ENCODE measurements at places on chromosomes 1 and 21.

GRCh38 chr1:205018381-205018780 lies 24.6 kb upstream of the CNTN2 start:
- no peak for DNase-seq

DNA sequence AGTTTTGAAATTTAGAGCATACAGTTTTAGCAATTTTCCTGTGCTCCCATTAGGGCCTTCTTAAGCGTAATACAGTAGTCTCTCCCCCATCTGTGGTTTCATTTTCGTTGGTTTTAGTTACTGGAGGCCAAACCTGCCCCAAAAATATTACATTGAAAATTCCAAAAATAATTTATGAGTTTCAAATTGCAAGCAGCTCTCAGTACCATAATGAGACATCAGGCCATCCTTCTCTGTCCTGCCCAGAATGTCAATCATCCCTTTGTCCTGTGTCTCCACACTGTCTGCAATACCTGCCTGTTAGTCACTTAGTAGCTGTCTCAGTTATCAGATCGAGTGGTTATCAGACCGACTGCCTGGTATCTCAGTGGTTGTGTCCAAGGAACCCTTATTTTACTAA lies 45.4 kb downstream of the ADSS2 start:
- DNase-seq, result no peak

DNA sequence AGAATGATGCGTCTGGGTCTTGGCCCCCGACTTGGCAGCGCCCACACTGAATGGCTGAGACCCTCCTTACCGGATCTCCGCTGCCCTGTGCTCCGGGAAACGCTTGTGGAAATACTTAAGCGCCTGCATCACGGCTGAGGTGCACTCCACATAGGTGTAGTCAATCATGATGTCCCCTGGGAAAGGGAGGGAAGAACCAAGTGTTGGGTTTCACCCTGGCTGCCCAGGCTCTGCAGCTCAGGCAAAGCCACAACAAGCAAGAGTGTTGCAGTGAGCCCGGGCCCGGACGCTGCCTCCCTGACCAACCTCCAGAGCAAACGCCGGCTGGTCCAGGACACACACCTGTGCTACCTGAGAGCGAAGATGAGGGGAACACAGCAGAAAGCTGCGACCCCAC lies 21.5 kb upstream of the SPATC1L start:
- DNase-seq, result no peak

- DNase-seq, result no peak
Measured at GRCh38 chr1:3077561-3077960, 8.6 kb downstream of the PRDM16 start.

- DNase-seq, result no peak
Measured at GRCh38 chr1:244118109-244118761, 67.2 kb downstream of the ZBTB18 start.

DNA sequence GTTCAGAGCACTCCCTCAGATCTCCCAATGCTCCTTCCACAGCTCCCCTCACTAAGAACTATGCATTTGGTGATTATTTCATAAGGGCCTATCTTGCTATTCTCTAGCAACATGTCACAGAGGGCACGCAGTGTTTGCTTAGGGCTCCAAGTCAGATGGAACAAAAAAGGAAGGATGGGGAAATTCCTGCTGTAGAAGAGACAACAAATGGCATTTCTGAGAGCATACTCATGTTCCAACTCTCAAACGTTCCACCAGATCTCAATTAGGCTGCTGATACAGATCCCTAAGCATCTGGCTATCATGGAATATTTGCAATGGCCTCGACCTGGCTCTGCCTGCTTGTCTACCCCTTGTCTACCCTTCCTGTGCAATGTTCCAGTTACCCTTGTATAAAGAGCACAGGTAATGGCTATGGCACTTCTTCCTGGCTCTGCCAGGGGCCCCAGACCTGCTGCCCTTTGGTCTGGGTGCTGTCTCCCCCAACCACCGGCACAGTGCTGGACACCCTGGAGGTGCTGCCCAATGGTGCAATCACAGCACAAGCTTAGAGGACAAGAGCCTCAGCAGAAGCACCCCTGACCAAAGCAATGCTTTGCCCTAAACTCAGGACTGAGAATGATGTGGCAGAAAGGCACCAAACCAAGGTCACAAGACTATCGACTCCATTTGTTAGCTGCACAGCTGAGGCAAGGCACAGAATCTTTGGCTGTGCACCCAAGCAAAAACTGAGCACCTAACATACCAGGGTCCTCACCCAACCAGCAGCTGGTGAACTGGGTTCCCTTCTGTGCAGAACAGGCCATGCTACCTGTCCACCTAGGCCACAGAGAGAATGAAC lies 3.6 kb downstream of the PARP1 start:
- DNase-seq, result no peak

DNA sequence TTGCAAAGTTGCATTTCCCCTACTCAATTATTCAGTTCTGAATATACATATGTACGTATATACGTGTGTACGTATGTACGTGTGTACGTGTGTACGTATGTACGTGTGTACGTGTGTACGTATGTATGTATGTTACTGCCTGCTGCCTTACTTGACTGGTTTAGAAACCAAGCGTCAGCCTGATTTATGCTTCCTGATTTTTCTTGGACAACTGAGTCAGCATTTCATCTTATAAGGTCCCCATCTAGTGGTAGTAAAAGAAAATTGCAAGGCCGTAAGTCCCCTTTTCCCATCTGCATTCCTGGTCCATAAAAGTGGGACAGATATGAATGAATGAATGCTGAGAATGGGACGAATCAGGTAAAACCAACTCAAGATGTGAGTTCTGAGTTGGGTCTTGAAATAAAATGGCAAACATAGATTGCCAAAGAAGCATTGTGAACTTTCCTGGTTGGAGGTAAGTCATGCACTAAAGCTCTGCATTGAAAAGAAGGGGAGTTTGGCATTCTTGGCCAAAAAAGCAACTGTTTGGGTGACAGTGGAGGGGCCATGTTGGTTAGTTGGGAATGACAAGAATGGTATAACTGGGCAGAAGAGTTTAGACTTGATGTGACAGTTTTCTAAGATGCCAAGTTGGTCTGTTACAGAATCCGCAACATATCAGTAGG lies 76.4 kb upstream of the DNAH14 start:
- DNase-seq, result no peak

DNA sequence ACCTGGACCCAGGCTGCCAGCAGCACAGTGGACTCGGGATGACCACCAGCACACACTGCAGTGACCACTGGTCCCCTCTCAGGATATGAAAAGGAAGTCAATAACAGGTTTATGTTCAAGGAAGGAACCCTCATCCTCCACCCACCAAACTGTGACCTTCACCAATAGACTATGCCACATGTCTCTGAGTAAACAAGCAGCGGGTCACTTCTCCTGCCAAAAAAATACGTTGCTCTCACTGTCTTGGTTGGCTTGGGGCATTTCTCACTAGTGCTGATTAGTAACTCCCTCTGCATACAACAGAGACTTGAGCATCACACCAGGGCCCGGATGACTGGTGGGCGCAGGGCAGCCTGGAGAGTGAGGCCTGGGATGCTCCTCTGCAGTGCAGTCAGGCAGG lies 25.9 kb downstream of the PARP1 start:
- no peak for DNase-seq
